ENCODE measurements at places on chromosomes 13 and 19.

- DNase-seq, result no peak
Measured at GRCh38 chr13:75458696-75459422, 23.1 kb downstream of the TBC1D4 start.

DNA sequence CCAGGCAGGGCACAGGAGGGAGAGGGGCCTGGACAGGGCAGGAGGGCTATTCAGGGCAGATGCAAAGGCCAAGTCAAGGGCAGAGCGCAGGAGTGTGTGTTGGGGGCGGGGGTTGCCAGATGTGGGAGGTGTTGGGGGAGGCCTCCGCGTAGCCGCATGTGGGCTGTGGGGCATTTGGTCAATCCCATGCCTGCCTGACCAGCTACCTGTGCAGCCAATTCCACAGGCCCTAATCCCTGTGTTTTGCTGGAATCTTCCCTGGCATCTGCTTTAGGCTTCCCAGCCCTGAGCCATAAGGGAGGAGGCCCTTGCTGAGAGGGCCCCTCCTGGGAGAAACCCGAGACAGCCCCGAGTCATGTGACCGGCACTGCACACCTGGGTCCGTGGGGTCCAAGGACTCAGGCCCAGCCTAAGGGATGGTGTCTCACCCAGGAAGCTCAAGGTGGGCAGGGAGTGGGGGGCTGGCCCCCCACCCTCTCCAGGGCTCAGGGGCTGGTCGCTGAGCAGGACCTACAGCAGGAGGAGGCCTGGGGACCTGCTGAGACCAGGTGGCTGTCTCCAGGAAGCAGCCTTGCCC, 20.3 kb downstream of the RFX1 start:
- no peak for DNase-seq

- DNase-seq, result peak; percentile 89
Measured at GRCh38 chr13:49110122-49110912, 109.8 kb upstream of the MLNR start.

GRCh38 chr19:42158926-42159325, 26.7 kb upstream of the POU2F2 start:
- DNase-seq, result peak; percentile 16

- no peak for DNase-seq
Measured at GRCh38 chr13:79183231-79183630, 222.8 kb downstream of the RBM26 start.

DNA sequence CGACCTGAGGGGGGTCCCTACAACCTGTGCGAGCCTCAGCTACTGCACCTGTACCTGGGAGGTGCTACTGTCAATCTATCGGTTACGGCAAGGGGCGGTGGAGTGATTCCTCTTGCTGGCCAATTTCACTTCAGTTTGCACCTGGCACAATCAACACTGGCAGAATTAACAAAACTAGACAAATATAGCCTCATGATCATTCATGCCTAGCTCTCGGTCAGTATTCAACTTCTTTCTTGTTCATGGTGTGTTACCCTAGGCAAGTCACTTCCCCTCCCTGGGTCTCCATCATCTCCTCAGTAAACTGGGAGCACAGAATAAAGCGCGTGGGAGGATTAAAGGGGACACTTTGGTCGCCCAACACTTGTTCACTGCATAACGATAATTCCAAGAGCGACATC, 618 bp downstream of the HAUS8 start:
- DNase-seq, result no peak

- DNase-seq, result no peak
Measured at GRCh38 chr19:21587117-21587461, 81.7 kb downstream of the ZNF429 start.
